ENCODE measurements at places on chromosomes 1 and 21.

GRCh38 chr1:99527078-99527477 lies 118.8 kb upstream of the PALMD start:
- DNase-seq, result no peak

GRCh38 chr1:50422675-50422945 lies 633 bp downstream of the DMRTA2 start:
- no peak for DNase-seq

DNA sequence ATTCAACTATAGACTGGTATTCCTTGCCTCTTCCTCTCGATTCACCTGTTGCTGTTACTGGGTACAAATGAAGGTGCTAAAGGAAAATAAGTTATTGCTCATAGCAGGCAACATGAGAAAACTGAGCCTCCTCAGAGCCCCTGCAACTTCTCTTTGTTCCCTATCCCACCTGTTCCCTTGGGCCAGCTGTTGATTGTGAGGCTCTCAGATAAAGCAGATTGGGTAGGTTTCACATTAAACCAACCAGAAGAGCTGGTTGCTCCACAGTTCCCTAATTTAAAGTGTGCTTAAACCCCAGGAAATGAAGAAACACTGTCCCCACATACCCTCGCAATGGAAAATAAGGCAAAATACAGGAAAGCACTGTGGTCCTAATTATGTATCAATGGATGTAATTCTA lies 4.8 kb downstream of the DEDD start:
- DNase-seq, result no peak

- no peak for DNase-seq
Measured at GRCh38 chr1:210252621-210253051, 20.0 kb downstream of the SERTAD4 start.

GRCh38 chr1:69172003-69173000 lies 395.4 kb upstream of the LRRC7 start:
- no peak for DNase-seq

GRCh38 chr1:243236604-243237252 lies 18.4 kb downstream of the CEP170 start:
- no peak for DNase-seq

GRCh38 chr1:38059635-38060250 lies 13.2 kb upstream of the POU3F1 start:
- DNase-seq, result no peak

DNA sequence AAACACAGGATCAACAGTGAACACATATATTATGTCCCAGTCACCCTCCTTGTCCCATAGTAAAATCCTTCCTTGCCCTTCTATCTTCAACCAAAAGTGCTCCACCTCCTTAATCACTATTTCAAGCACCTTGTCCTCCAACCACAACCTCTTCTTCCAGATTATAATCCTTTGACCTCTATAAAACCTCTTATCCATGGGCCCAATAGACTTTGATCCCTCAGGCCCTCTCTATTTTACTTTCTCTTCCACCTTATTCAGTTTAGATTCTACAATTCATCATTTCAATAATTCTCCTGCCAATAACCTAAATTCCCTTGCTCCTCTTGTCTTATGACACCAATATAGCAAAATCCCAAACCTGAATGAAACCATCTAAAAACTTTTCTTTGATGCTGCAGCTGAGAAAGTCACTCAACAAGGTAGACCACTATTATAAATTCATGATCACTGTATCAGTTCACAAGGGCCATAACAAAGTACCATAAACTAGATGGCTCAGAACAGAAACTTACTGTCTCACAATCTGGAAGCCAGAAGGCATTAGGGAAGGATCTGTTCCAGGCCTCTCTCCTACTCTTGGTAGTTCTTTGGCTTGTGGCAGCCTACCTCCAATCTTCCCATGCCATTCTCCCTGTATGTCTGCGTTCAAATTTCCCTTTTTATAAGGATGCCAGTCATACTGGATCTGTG lies 24.8 kb downstream of the EPS15 start:
- DNase-seq, result no peak

DNA sequence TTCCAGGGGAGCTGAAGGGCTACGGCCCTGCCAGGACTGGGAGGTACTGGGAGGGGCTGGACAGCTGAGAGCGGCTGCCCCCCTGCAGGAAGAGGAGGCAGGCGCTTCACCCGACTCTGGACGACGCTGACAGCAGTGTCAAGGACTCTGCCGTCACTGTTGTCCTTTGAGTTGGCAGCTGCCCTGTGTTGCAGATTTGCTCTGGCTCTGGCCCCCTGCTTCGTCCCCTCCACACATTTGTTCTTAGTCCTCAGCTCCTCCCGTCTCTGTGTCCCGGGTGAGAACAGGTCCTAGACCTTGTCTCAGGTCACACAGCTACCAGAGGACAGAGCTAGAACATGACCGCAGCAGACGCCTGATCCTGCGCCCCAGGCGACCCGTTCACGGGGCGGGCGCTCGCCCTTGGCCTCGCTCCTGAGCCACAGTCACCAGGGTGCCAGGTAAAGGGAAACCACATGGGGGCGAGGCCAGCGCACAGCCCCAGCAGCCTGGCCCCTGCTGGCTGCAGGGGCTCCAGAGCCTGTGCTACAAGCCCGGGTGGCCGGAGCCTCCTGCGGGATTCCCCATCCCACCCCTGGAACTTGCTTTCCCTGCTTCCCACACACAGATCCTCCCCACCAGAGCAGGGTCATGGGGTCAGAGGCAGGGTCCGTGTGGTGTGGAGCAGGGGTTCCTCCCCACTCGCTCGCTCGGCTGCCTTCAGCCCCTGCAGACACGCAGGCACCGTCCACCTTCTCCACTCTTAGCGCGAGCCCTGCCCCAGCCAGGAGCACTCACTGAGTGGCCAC lies 10.7 kb upstream of the NPHP4 start:
- DNase-seq, result no peak

Data from cerebellar nuclear complex (tissue), 1 donor.